ENCODE measurements at places on chromosomes 1 and 21.
A peak's percentile ranks its signal among the peaks of the same experiment; 100 is the strongest.

GRCh38 chr1:7278827-7279765, 492.0 kb upstream of the VAMP3 start:
- no peak for DNase-seq

GRCh38 chr1:99992760-99993467, 23.1 kb downstream of the SLC35A3 start:
- no peak for DNase-seq

DNA sequence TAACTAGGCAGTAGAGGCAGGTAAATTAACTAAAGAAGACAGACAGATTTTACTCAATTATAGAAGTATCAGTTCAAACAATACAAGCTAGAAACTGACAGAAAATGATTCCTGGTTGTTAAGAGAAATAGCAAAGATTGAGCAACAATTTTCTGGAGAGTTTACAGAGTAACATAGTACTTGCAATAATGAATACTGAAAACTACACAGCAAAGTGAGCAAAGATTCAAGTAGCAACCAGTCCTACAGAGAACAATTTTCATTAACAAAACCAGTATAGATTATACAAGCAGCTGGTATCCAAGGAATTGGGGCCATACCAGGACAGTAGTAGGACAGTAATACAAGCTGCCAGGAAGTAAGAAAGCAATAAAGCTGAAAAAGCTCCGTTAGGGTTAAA, 37.6 kb downstream of the EYA3 start:
- DNase-seq, result no peak

DNA sequence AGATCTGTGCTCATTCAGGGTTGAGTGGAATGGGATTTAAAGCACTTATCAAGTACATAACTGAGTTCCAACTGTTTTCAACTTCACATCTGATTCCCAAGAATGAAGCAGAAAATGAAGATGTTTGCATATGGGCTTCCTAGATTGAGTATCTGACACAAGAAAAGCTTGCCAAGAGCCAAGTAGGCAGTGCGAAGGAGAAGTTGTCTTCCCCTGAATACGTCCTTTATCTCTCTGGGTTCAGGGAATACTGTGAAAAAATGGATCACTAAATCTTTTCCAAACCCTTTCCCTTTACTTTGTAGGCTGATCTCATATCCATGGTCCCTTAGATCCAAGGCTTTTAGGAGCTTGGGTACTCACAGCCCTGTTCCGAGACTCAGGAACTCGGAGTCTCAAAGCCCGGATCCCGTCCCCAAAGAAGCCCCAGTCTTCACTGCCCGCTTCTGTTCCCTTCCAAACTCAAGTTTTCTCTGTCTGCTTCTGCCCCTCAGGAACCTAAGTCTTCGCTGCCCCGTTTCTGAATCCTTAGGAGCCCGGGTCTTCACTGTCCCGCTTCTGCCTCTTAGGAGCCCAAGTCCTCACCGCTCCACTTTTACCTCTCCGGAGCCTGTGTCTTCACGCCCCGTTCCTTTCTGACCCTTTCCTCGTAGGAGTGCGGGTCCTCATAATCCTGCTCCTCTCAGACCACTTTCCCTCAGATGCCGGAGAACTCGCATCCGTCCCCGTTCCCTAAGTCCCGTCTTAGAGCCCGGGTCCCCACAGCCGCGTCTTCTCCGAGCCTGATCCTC, 616 bp downstream of the TAF12 start:
- DNase-seq, result no peak

- no peak for DNase-seq
Measured at GRCh38 chr1:197994907-197995407, 77.8 kb downstream of the LHX9 start.

DNA sequence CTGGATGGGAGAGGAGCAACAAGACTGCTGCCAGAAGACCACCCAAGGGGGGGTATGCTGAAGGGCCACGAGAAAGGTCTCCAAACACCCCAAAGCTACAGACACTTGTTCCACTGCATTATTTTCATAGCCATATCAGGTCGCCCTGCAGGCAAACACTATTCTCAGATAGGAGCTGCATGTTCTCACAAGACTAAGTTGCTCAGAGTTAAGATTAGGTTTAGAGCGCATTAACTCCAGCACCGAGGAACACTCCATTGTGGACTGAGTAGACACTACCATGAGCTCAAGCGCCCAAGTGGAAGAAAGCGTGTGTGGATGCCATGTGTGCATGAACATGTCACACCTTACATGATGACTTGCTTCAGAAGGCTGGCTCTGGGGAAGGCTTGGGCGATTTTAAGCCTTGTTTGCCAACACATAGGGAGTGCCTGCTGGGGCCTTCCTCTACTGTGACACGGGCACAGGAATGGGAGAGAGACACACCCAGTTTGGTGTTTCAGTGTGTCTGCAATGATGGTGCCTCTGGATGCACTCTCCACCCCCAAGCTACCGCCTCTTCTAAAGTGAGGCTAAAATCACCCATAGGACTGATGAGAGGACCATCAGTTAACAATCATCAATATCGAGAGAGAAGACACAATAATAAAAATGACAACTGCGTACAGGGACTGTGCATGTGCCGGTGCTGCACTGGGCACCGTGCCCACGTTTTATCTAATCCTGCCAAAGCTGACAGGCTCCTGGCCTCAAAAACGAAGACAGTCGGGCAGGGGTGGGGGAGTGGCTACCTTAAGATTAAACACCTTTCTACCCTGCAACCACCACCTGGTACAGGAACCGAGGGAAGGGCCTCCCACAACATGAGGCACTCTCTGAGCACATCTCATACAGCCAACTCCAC, 34.9 kb downstream of the SSBP3 start:
- DNase-seq, result no peak

DNA sequence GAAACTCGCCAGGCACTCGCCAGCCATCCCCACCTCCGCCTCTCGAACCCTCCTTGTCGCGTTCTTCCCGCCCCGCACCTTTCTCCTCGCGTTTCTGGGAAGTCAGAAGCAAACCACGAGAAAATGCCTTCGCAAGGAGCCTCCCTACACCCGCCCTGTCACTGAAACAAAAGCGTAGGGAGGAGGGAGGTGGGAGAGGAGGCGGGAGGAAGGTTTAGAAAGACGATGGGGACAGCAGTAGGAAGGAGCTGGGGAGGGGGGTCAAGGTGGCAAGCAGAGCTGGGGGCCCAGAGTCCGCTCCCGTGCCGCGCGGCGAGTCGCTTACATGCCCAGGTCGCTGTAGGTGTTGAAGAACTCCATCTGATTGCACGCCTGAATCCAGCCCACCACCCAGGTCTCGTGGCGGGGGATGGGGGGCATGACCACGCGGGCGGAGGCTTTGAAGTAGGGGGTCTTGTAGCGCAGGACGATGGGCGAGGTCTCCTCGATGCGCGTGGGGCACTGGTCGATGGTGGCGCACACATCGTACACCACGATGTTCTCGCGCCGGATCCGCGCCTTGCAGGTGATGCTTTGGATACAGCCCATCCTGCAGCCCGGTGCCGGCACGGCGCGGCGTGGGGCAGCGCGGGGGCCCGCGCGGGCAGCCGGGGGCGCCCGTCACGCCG, 1.0 kb downstream of the FAM78B start:
- no peak for DNase-seq

DNA sequence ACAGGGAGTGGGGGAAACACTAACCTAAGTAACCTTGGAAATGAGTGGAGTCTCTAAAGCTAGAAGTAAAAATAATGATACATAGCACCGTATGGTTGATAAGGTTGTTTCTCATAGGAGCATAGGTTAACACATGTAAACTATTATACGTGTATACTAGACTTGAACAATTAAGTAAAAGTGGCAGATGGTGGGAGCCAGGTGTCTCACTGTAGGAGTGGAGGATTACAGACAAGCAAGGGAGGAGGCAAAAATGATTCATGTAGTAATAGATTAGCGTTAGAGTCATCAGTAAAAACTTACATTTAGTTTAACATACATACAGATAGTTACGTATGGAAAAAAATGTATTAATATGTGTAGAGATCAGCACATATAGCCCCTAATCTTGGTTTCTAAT, 138.4 kb upstream of the DSCAM start:
- DNase-seq, result no peak

DNA sequence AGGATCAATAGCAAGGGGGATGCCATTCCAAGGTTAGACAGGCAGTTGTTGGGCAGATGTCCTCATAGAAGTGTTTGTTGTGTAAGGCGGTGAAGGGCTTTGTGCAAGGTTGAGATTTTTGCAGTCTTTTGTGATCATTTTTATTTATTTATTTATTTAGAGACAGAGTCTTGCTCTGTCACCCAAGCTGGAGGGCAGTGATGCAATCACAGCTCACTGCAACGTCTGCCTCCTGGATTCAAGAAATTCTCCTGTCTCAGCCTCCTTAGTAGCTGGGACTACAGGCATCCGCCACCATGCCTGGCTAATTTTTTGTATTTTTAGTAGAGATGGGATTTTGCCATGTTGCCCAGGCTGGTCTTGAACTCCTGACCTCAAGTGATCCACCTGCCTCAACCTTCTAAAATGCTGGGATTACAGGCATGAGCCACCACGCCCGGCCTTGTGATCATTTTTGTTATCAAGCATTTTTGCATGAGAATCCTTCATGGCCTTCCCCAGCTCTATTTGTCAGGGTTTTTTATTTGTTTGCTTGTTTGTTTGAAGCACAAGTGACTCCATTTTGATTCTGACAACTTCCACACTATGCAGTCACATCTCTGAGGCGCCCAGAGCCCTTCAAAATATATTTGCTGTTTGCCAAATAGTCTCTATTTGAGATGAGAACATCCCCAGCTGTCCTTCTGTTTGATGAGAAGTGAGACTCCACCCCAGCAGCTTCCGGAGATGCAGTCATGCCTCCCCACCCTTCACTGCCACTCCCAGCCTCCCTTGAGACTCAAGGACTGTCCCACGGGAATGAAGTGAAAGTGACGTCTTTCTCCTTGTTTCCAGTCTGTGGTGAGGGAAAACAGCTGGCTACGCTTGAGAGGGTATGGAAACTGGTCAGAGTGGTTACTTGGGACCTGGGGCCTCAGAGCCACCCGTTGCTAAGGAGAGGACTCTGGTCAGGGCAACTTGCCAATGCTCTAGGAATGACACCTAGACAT, 38.0 kb downstream of the TMEM50B start:
- no peak for DNase-seq

DNA sequence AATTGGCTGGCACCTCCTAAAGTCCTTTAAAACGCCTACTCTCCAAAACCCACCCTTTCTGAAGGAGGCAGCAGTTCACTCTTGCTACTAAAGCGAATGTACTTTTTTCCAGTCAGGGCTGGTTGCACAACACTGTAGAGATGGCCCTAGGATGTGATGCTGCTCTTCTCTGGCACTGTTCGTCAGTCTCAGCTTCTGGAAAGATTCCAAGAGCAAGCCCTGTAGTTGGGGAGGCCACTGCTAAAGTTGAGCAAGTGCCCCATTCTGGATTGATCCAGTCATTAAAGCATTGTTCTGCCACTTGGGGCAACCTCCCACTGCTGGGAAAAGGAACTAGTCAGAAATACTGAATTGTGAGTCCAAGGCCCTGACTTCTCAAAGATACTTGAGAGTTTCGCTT, 28.5 kb upstream of the KCNQ4 start:
- peak; percentile 28 for DNase-seq

Measured in midbrain (tissue), 1 donor.